ENCODE measurements at places on chromosomes 1 and 21.

DNA sequence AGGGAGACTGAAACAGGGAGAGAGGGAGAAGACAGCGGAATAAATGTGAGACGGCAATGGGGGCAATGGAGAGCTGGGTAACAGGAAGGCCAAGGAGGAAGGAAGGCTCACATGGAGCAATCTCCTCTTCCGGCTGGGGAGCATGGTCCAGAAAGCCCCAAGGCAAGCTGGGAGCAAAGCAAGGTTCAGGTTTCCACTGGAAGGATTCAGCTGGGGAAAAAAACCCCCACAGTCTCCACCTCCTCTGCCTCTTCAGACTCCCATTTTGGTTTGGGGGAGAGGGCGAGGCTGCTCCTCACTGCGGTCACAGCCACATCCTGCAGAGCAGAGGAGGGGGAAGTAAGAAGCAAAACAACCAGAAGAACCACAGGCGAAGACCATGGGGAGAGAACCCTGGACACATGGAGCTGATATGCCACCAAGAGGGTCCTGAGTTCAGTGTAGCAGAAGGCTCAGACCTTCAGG, 650 bp downstream of the TNFAIP8L2 start:
- no peak for DNase-seq

DNA sequence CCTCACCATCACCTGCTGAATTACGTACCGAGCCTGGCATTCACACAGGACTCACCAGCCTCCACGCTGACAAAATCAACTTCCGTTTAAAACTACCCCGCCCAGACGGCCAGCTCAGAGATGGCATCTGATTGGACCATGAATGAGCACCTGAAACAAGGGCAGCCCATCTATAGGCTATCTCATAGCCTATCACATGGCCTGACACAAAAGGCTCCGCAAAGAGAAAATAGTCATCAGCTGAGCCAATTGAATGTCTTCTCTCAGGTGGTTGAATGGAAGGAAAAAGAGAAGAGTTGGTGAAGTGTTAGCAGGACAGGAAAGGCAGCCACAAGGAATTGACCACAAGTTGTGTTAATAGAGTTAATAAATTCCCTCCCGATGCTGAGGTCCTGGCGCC, 50.6 kb upstream of the ZC3H12A start:
- DNase-seq, result no peak

GRCh38 chr1:42735056-42735455, 5.0 kb downstream of the CLDN19 start:
- no peak for DNase-seq

DNA sequence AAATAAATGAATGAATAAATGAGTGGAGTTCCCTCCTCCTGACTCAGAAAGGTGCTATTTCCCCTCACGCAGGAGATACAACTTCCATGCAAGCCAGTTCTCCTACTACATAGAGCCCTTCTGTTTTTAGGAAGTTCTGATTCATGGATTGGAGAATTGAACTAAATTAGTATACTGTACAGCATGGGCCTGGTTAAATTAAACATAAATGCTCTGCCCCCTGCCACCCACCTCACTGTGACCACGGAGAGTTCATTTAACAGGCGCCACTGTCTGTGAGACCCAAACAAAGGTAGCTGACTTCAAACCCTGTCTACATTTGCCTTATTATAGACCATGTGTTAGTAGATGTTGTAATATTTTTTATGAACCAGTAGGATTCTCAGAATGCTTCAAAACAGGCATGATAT, 9.1 kb upstream of the IRF2BP2 start:
- DNase-seq, result no peak

GRCh38 chr1:33097137-33097611, 16.2 kb downstream of the AZIN2 start:
- no peak for DNase-seq

DNA sequence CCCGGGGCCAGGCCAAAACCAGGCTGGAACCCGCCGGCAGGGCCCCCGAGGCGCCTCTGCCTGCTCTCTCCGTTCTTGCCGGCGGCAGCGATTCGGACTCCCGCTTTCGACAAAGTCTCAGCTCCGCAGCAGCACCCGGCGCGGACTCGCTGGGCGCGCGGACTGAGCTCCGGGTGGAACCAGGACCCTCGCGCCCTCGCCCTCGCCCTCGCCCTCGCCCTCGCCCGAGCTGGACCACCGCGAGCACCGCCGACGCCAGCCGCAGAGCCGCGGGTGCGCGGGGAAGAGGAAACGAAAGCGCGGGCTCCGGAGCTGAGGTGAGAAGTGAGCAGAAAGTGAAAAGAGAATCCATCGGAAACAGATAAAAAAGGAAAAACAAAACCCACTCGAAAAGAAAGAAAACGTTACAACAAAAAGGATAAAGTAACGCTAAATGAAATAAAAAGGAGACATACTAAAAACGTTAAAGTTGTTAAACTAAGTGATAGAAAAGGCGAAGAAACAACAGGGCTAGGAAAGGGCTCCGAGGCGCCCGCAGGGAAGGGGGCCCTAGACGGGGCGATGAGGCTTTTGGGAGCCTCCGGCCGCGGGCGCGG, 64.9 kb downstream of the MEF2D start:
- peak; percentile 61 for DNase-seq

- no peak for DNase-seq
These were observed 2.7 kb downstream of the IL10RB start for GRCh38 chr21:33268737-33269441.

DNA sequence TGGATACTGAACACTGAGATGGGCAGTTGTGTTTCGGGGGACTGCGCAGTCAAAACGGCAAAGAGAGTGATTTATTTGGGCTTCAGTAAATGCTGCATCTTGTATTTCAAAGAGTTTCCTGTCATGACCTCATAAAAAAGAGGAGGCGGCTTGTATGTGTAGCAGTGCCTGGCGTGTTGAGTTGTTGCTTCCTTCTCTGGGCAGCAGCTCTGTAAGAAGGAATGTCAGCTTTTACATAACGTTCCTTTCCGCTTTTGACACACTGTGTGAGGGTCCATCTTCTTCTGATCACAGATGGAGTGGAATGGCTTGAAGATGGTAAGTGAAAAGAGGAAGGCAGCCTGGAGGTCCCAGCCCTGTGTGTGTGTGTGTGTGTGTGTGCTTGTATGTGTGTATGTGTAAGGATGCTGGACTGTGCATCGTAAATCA, 941 bp downstream of the ELAVL4 start:
- no peak for DNase-seq

DNA sequence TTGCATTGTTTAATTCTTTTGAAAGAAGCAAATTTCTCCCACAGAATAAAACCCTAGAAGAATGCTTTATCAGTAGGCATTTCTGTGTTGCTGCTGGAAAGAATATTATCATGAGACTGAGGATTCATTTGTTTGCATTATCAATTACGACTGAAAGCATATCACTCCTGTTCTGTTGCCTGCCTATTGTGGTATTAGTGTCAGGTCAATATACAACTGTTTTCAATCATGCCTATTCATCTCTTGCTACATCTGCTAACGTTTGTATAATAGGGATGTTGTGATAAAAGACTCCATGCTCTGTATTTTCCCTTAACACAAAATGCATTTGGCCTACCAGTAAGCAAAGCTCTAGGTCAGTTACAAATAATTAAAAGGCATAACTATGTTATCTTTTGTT, 221.5 kb downstream of the PTPRC start:
- no peak for DNase-seq

- DNase-seq, result no peak
These were observed 22.1 kb downstream of the RIPPLY3 start for GRCh38 chr21:37028570-37028969.

GRCh38 chr21:33847588-33848248, 67.9 kb downstream of the ATP5PO start:
- no peak for DNase-seq

- no peak for DNase-seq
These were observed 33.2 kb downstream of the PKP1 start for GRCh38 chr1:201316556-201316955.

DNA sequence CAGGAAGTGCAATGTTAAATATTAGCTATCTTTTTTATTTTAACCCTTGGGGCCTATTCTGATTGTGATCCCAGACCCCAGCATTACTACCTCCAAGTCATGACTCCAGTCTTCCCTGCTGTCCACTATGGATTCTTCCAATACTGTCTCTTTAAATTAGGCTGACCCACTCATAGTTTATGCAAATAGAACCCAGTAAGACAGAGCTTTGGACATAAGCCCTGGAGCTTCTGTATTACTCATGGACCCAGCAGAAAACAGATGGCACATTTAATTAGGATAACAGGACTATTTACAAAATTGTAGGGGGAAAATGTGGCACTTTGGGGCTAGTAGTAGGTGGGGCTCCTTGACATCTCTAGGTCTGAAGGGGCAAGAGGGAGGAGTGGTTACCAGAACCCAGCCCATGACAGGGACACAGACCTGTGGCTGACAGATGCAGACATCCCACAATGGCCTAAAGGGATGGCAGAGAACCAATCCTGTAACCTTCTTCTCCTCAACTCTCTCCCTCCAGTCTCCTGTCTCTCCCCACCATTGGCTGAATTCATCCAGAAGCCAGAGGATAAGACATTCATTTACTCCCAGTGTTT, 233.5 kb downstream of the OMA1 start:
- DNase-seq, result no peak

DNA sequence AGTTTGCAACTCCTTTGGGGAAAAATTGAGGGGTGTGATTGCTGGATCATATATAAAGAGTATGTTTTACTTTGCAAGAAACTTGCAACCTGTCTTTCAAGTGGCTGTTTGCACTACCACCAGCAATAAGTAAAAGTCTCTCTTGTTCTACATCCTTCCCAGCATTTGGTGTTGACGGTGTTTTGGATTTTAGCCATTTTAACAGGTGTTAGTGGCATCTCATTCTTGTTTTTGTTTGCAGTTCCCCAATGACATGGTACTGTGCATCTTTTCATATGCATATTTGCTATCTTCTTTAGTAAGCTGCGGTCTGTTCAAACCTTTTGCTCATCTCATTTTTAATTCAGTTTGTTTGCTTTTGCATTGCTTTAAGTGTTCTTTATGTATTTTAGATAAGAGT, 535.5 kb downstream of the LRRIQ3 start:
- no peak for DNase-seq

DNA sequence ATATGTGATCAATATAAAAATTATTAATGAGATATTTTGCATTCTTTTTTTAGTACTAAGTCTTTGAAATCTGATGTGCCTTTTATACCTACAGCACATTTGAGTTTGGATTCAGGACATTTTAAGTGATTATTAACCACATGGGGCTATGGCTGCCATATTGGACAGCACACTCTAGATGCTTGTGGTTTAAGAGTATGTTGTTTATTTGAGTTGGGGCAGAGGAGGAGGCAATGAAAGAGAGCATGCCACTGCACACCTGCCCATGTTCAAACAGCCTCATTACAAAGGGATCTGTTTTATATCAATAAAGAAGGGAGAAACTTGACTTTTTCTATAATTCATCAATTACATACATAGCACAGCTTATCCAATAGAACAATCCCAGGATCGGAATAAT, 99.4 kb upstream of the EDEM3 start:
- DNase-seq, result no peak

- no peak for DNase-seq
These were observed 94.7 kb downstream of the LIPI start for GRCh38 chr21:14116080-14116481.

DNA sequence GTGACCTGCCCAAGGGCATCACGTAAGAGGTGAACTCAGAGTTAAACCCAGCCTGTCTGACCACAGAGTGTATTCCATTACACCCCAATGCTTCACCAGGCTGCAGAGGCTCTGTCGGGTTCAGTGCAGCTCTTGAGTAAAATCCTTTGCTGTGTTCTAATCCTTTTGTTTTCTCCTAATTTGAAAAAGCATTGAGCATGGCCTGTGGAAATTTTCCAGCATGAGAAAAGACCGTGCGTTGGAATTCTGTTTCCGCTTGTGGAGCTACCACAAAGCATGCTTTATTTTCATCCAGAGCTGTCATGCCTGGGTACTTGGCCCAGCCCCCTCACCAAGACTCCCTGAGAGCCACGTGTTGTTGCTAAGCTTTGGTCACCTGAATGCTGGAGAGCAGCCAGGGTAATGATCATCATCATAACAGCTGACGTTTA, 317.6 kb downstream of the PRDM2 start:
- DNase-seq, result peak; percentile 44

GRCh38 chr1:159000625-159001024, 9.1 kb upstream of the IFI16 start:
- peak; percentile 48 for DNase-seq

DNA sequence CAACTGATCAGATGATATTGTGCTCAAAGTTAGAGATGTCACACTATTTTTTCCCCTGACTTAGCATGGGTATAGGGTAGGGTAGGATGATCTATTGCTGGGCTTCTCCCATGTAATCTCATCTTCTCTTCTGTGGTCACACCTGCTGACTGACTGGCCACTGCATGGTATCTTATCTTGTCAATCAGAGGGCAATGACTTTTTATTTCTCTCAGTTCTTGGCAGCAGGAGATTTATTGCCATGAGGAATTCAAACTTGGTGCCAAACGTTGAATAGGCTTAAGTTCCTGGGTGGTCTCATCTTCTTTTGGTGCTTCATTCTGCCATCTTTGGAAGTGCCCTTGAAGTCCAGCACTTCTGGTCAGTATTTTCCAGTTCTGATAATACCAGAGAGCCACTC, 226.4 kb upstream of the POGK start:
- DNase-seq, result no peak

GRCh38 chr21:23524685-23525084, 2082.6 kb downstream of the MRPL39 start:
- DNase-seq, result no peak

DNA sequence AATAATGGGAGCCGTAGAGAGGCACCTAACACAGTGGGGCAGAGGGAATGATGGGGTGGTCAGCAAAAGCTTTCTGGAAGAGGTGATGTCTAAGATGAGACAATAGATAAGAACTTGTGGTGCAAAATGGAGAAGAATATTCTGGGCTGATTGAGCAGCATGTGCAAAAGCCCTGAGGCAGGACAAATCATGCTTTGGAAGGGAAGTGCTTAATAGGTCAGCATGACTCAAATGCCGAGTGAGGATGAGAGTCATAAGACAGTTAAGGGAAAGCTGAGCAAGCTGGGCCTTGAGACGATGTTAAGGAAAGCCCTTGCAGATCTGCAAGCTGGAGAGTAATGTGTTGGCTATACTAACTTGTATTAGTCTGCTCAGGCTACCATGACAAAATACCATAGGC, 37.3 kb upstream of the ASB17 start:
- no peak for DNase-seq

- DNase-seq, result no peak
These were observed 2.6 kb downstream of the MRPS6 start for GRCh38 chr21:34075760-34076660.

- peak; percentile 5 for DNase-seq
These were observed 176.5 kb downstream of the EIF4G3 start for GRCh38 chr1:21000245-21000594.

- DNase-seq, result no peak
These were observed 85.9 kb downstream of the PGM1 start for GRCh38 chr1:63679076-63679475.

GRCh38 chr21:28640326-28640725, 352.4 kb downstream of the LTN1 start:
- no peak for DNase-seq

GRCh38 chr1:52460694-52461093, 56.3 kb downstream of the PRPF38A start:
- DNase-seq, result no peak

- DNase-seq, result peak; percentile 58
These were observed 563.0 kb upstream of the NEGR1 start for GRCh38 chr1:72845381-72845780.

GRCh38 chr1:209774592-209774991, 9.8 kb downstream of the C1orf74 start:
- DNase-seq, result no peak

GRCh38 chr1:37169241-37169640, 134.9 kb upstream of the GRIK3 start:
- no peak for DNase-seq

- no peak for DNase-seq
These were observed 3.7 kb downstream of the BACH1 start for GRCh38 chr21:29302359-29302875.

GRCh38 chr21:21897275-21897883, 899.2 kb downstream of the NCAM2 start:
- DNase-seq, result no peak
